SJSA1 (cell line): ENCODE measurements at places on chromosomes 6 and 20. TPM values are rescaled to one million over a fixed set of nuclear protein-coding genes. Genes with fewer than 3 reads are reported as not detected.

DNA sequence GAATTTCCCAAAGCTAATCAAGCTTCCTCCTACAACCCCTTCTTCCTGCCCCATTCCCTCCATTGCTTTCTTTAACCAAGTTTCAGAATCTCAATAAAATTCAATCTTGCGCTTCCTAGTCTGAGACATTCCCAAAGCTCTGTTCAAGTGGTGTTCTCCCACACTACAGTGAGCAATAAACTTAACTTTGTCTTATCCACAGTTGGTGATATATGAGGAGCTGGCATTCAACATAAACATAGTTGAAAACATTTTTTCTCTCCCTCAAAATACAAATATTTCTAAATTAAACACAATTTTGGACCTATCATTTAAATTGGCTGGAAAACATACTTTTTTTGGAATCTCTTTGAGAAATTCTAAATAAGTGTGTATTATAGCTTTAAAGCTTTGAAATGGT is 129.7 kb upstream of the HMGCLL1 start:
- no peak for DNase-seq

DNA sequence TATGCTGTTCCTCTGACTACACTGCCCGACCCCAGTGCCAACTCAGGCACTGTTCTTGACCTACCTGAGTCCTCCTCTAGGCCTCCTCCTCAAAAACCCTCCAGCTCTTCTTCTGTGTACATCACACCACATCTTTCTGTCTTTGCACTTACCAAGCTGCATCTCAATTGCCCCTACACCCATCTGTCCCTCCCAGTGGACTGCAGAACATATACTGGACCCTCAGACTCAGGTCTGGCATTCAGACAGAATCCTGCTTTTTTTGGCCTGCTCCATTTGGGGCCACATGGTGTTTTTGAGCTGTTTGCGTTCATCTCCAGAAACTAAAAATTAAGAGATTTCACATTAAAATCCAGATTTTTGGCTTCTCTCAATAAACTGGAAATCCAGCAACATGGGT is 23.2 kb upstream of the YWHAB start:
- DNase-seq: no peak

The OSTM1 gene
- total RNA-seq: 105 and 123 TPM in 2 replicates

DNA sequence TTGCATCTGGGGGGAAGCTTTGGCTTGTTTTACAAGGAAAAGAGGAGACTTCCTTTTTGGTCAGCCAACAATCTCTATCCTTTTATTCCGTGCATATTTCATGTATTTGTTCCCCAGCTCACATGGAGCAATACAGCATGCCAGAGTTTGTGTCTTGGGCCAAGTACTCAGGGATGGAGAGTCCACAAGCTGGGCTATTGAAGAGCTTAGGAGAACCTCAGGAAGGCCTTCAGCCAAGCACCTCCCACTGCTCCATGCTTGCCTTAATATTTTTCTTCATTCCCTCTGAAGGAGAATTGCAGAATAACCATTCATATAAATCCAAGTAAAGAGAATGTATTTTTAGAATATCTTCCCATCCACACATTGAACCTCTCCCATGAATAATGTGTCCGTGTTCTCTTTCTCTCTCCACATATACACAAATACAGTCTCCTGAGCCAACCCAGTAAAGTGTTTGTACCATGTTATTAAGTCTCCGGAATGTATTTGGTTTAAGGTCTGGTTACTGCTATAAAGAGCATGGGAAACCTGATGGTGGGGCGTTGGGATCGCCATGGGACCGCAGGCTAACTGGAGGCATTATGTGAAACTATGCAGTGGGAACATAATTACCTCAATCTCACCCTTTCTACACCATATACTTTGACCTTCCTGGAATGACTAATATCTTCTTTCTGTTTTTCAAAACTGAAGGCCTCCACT is 3.0 kb downstream of the LAMA4 start:
- DNase-seq: no peak

DNA sequence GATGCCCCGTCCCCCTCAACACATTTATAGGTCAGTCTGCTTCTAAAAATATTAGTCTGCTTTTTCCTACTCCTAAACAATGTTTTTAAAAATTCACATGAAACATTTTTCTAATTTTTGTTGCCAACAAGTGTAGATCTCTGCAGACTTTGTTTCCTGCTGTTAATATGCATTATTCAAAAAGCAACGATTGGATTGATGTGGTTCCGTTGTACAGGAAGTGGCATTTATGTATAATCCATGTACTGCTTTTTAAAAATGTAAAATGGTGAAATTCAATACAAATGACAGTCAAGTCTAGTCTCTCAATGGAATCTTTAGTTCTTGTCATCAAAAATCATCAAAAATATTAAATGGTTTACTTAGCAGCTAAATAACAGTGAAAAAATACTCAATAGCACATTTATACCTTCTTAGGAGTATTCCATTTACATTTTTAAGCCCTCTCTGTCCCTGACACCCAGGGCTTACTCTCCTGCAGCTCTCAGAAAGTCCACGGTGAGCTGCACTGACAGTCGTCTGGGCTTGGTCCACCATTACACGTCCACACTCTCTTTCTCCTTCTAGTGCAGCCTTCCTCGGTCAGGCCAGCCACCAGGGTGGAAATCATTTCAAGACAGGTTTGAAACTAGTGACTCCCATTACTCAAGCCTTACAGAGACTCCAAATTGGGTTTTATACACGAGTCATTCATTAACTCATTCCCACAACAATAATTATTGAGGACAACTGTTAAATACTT is 211.5 kb downstream of the TMEM200A start:
- no peak for DNase-seq

DNA sequence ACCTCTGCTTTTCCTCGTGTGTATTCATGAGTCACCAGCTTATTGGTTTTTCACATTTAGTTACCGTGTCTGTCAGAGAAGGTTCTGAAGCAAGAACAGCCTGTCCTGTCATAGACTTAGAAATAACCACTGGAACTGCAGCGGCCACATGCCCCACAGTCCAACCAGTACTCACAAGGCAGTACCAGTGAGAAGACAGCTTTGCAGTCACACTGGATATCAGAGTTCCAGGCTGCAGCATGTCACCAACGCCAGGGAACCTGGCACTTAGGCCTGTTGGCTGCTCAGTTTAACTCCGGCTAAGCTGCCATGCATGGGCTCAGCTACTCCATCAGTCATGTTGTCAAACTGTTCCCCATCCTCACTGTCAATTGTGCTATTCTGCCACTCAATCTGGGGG is 40.1 kb downstream of the ADNP start:
- no peak for DNase-seq

The IL17A gene
- total RNA-seq: not detected in 2 replicates

DNA sequence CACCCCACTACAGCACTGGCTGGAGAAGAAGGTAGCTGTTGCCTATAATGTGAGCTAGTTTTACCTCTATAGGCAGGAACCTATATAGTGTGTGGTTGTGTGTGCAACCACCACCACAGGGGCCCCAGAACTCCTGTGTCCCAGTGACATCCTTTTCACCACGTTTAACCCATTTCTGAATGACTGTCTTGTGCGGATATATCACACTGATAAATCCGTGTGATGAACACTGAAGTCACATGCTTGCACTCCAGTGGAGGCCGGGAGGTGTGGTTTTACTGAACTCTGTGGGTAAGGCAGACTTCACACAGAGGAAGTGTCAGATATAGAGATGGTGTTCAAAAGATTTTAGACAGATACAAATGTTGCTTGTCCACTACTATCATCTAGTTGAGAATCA is 32.5 kb downstream of the SDHAF4 start:
- no peak for DNase-seq

The TBXT gene
- total RNA-seq: not detected in 2 replicates

The TP53RK gene
- total RNA-seq: 28.9 and 30.1 TPM in 2 replicates

GRCh38 chr6:31478186-31478950 is 19.6 kb upstream of the MICB start:
- DNase-seq: no peak

The ARMH2 gene
- not detected in 2 replicates for total RNA-seq

DNA sequence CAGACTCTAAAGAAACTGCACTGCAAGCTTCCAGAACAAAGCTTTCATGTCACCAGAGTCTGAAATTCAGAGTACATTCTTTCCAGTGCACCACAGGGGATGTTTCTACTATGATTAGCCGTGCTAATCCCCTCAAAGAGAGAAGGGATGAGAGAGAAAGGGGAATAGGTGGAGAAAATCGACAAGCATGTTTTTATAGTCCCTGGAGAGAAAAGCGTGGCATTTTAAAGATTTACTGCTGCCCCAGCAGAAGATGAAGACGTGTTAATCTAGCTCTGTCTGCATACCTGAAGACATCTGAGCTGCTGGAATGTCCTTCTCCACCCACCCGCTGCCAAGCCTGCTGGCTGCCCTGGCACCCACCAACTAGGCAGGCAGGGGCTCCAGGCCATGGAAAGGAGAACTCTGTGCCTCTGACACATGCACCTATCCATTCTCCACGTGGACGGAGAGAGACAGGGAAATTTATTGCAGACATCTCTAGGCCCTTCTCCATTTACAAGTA is 4.1 kb downstream of the MYLK4 start:
- DNase-seq: no peak

The SNAP91 gene
- total RNA-seq: not detected in 2 replicates

- DNase-seq: peak; percentile 30
Measured at GRCh38 chr6:108966855-108967755, 118.9 kb downstream of the ARMC2 start.

DNA sequence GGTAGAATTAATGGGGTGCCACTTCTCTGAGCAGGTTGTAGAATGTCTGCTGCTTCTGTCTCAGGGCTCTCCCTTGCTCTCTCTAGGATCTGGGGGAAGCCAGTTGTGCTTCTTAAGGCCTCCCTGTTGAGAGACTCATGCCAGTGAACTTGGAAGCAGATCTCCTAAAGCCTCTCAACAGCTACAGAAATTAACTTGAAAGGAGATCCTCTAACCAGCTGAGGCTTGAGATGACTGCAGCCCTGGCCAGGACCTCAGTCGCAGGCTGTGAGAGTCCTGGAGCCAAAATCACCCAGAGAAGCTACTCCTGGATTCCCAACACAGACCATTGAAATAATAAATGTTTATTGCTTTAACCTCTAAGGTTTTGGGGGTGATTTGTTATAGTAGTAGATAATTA is 180.2 kb upstream of the MARCKS start:
- DNase-seq: no peak

The AIF1 gene
- total RNA-seq: not detected in 2 replicates

DNA sequence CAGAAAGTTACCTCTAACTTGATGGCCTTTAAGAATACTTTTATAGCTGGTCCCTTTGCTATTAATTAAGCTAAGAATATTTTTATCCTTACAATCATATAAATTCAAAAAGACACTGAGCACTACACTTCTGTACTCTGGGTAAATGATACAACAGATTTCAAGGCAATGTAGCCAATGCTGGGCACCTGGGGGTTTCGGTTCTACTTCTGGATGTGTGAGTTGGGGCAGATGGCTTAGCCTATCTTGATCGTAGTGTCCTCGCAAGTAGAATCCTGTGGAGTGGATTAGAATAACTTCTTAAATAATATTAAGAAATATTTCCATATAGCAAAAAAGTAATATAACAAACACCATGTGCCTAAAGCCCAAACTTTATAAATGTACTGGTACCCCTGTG is 96.9 kb upstream of the NT5E start:
- DNase-seq: no peak

The FOXP4 gene
- 3.9 and 5.1 TPM in 2 replicates for total RNA-seq

GRCh38 chr20:31841928-31842327 is 3.5 kb downstream of the FOXS1 start:
- peak; percentile 86 for DNase-seq

The ENPP4 gene
- total RNA-seq: 12.6 and 14.3 TPM in 2 replicates

DNA sequence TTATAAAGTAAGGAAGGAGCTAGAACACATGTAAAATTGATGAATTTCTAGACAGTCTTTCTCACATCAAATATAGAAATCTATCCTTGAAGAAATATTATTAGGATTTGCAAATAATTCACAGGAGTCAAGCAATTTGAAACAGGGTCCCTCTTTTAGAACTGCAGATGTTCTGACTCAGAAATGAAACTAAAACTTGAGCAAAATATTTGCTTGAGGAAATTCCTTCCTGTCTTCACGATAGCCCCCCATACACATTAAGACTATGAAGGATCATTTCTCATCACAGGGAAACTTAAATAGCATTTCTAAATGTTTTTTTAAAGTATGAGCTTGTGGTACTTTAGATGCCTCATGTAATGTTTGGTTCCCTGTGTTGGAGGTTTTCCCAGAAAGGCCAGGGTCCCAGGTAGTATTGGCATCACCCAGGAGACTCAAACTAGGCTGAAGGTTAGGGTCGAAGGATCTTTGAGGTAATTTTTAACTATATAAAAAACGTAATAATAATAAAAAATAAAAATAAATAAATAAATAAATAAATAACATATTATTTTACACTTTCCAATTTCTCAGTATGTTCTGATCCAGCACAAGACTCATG is 144.0 kb upstream of the TBX18 start:
- DNase-seq: no peak

GRCh38 chr20:53905019-53905819 is 165.2 kb downstream of the BCAS1 start:
- DNase-seq: no peak

The SPINT3 gene
- not detected in 2 replicates for total RNA-seq

The PFDN6 gene
- 66.3 and 67.8 TPM in 2 replicates for total RNA-seq

The CD40 gene
- 0.05 TPM in 1 of 2 replicates, not detected in the other for total RNA-seq

DNA sequence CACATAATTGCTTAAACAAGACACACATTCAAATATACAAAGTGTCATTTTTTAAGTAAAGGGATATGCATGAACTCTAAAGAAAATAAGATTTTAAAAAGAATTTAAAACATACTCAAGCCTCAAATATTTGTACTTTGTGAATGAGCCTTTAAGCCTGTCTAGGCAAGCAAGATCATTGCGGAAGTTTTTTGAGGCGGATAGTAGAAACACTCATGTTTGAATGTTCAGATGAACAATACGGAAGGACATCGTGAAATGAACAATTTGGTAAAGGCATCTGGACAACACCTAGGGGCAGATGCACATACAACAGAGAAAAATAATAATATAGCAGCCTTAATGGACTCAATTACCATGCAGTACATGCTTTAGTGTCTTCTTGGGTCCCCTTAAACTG is 928.9 kb downstream of the TFAP2A start:
- DNase-seq: no peak

- peak; percentile 19 for DNase-seq
Measured at GRCh38 chr6:156699017-156699421, 78.2 kb upstream of the ARID1B start.

DNA sequence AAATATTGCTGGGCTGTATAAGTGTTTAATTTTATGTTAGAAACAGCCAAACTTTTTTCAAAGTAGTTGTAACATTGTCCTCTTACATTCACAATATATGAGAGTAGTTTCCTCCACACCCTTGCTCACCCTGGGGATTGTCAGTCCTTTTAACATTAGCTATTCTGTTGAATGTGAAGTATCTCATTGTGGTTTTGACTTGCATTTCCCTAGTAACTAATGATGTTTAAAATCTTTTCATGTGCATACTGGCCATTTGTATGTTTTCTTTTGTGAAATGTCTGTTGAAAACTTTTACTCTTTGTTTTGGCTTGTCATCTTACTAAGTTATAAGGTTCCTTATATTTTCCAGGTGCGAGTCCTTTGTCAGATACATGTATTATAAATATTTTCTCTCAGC is 32.9 kb downstream of the TRIM38 start:
- no peak for DNase-seq

- peak; percentile 99 for DNase-seq
Measured at GRCh38 chr6:144657691-144658090, 372.6 kb downstream of the UTRN start.

The FOXS1 gene
- total RNA-seq: 0.25 and 1.5 TPM in 2 replicates
